ENCODE measurements at places on chromosomes 6 and 20.

DNA sequence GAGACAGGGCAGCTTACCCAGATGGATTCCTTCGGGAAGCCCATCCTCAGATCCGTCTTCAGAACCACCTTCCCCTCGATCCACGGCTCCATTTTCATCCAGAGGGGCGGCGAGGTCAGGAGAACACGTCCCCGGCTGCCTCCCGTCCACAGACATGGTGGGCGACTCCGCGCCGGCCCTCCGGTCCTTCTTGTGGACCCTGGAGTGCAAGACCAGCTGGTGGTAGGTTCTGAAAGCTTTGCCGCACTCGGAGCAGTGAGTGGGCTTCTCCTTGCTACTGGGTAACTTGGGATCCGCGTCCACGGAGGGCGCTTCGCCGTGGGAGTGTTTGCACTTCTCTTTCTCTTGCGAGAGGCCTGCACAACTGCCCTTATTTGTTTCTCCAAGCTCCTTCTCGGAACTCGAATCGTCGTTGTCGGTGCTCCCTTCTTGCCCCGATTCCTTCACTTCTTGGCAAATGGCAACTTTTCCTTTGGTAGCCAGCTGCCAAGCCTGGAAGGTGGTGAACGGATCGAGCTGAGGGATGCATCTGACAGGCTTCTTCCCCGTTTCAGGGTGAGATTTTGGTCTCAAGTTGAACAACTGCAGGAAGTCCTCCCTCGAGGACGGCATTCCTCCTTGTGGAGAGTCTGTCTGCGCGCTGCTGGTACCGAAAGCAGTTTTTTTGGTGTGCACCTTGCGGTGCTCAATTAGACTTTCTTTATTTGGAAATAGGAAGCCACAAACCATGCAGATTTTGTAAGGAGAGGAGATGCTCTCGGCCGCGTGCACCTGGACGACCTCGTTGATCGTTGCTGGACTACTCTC is 12.0 kb downstream of the ZNF217 start:
- DNase-seq: no peak

GRCh38 chr20:5821627-5822215 is 71.5 kb downstream of the SHLD1 start:
- DNase-seq: no peak

DNA sequence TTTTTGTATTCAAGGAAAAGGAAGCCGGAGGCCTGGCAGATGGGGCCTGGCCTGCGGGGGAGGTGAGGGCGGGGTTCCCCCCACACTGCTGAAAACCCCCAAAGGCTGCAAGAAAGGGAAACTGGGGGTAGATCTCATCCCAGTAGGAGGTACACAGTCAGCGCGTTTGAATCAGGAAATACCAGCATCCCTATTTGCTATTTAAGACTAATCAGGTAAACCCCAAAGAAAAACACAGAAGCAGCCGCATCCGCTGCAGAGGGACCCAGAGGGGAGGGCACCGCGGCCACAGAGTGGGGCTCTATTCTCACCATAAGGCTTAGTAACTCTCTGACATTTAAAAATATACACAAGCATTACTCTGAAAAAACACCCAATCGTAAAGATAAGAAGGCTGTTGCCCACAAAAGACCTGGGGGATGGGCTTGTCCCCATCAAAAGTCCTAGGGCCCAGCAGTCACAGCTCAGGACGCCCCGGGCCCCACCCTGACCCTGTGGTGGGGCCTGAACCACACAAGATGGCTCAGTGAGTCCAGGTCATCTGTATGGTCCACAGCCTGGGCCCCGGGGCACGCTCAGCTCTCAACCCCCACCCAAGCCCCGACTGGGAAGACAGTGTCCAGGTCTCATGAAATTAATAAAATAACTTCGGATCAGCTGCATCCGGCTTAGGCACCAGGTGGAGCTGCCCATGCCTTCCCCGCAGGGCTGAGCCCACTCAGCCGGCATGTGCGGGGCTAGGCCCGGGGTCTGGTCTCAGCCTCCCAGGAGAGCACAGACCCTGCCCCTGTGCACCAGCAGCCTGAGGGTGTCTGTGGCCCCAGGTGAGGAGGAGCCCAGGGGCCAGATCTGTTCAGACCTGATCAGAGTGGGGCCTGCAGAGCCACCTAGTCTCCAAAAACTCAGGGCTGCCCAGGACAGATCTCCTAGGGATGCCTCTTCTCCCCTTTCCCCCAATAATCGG is 31.0 kb downstream of the KCNQ2 start:
- DNase-seq: no peak

GRCh38 chr6:41376176-41376575 is 40.8 kb downstream of the NCR2 start:
- DNase-seq: no peak

DNA sequence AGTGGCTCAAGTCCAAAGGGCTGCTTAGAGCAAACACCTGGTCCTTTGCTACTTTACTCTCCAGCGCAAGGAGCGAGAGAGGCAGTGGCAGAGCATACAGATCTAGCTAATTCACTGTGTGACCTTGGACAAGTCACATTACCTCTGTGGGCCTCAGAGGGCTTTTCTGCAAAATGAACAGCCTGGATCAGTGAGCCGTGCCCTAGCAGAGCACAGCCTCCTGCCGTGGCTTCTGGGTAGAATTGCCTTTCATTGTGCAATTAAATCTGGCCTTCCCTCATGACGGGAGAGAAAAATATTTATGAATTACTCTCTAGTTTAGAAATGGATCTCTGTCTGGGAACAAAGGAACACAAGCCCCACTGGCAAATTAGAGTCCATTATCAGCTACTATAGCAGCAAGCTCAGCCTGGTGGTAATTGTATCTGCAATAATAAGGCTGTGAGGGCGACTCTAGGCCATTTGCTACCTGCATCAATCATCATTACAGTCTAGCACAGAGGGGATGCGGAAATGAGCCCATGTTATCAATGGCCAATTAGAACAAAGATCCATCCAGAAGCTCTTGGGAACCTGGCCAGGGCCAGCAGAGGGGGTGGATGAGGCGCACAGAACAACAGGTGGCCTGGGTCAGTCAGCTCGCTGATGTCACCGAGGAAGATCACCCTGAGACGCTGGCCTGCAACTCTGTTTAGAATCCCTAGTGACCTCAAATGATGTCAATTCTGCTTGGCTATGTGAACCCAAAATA is 114.2 kb upstream of the LY86 start:
- no peak for DNase-seq

GRCh38 chr6:104710543-104711335 is 149.0 kb downstream of the HACE1 start:
- no peak for DNase-seq

DNA sequence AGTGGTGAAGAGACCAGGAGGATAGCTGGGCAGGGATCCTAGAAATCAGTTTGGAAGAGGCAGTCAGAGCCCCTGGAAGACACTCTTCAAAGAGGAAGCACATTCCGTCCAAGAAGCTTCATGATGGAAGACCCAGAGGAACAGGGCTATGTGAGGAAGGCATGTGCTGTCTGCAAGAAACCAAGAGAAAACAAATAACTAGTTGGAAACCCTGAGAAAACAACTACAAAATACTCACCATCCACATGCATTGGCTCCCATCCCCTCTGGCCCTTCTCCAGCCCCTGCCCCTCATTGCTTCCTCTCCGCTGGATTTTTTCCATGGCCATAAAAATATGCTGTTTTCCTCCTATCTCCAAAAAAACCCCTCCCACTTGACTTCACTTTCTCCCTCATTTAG is 40.9 kb upstream of the SMOC2 start:
- no peak for DNase-seq

DNA sequence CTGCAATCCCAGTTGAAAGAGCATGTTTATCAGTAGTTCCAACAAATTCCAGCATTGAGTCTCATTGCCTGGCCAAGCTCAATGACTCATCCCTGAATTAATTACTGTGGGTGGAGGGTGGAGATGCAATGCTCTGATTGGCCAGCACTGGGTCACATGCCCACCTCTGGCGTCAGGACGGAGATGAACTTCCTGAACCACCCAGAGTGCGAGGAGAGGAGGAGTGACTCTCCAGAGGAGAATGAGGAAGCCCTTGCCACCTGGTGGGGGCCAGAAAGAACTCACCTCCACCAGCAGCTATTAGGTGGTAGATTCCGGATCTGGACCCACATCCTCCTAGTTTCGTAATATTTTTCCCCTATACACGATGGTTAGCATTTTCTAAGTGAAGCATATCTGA is 283.9 kb downstream of the TBC1D7 start:
- DNase-seq: no peak

DNA sequence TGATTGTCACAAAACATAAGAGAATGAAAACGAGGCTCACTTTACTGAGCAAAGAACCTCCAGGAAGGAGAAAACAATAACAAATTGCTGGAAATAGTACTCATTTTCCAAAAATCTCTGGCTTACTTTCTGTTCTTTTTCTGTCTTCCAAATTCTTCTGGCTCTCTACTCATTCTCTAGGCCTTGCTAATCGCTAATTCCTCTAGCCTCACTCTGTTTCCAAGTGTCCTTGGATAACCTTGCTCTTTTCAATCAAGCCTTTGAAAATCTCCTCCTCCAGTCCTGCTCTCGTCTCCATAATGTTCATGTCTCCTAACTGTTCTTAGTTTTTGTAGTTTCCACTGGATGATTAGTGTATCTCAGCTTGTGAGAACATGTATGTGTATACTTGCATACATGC is 96.2 kb upstream of the MAP7 start:
- no peak for DNase-seq

- DNase-seq: no peak
These were observed 1243.1 kb upstream of the ADGRB3 start for GRCh38 chr6:67391955-67392354.

- no peak for DNase-seq
These were observed 187.5 kb downstream of the PLCB4 start for GRCh38 chr20:9256393-9256792.

DNA sequence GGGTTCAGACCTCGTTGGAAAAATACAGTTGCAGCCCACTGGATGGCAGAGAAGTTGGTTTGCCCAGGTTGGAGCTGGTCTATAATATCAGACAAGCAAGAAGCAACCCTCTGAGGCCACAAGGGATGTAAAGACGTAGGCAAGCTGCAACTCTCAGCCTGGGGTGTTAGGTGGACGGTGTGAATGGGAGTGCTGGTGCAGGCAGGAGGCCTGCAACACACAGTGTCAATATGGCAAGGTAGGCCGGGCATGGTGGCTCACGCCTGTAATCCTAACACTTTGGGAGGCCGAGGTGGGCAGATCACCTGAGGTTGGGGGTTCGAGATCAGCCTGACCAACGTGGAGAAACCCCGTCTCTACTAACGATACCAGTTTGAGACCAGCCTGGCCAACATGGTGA is 10.5 kb downstream of the VPS16 start:
- no peak for DNase-seq

- DNase-seq: no peak
These were observed 12.4 kb upstream of the CCN6 start for GRCh38 chr6:112041535-112041934.

DNA sequence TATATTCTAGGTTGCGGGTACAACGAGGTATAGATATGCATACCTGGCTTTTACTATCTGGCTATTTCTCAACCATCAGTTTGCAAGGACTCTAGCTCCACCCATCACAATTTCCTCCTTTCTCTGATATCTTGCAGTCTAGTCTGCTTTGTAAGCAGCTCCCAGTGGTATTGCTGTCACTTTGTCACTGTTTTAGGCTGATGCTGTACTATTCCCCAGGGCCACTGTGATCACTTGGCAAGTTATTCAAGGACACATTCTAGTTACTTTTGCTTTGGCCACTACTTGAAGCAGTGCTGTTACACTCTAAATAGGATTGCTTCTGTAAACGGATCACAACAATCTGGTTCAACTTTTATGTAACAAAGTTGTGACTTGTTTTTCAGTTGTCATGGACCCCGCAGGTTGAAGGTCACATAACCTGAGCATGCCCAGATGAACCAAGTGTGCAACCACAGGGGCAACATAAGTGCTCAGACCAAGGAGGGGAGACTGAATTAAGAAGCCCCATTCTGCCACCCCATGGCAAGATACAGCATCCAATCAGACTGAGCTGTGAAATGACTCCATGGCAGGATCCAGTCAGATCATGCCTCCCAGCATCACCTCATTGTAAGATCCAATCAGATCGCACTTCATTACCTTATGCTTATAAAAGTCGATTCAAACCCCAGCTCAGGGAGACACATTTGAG is 588.4 kb upstream of the CITED2 start:
- DNase-seq: no peak

DNA sequence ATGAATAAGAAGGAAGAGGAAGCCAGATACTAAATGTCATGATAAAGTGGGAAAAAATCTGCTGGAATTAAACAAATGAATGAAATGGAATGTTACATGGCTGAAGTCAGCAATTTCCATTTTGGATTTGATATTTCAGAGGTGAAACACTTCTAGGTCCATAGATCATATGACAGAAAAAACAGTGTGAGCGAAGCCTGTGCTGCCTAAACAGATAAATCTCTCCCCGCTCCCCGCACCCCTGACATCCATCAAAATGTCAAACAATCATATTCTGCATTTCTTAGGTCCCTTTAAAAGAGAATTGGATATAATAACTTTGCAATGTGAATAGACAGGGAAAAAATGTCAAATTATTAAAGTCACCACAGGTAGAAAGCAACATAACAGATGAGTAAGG is 26.0 kb upstream of the TRDN start:
- DNase-seq: no peak

DNA sequence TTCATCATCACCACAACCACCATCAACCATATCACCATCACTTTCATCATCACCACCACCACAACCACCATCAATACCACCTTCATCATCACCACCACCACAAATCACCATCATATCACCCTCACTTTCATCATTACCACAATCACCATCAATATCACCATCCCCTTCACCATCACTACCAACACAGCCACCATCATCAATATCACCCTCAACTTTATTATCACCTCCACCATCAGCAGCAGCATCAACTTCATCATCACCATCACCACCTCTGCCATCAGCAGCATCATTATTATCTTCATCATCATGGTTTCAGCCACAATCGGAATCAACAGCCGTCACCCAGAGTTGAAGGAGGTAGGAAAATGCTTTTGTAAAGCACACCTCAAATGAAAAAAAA is 225.7 kb upstream of the SULF2 start:
- no peak for DNase-seq

GRCh38 chr20:12217382-12217781 is 299.7 kb downstream of the BTBD3 start:
- DNase-seq: no peak

GRCh38 chr6:45436544-45437438 is 59.1 kb upstream of the SUPT3H start:
- no peak for DNase-seq

DNA sequence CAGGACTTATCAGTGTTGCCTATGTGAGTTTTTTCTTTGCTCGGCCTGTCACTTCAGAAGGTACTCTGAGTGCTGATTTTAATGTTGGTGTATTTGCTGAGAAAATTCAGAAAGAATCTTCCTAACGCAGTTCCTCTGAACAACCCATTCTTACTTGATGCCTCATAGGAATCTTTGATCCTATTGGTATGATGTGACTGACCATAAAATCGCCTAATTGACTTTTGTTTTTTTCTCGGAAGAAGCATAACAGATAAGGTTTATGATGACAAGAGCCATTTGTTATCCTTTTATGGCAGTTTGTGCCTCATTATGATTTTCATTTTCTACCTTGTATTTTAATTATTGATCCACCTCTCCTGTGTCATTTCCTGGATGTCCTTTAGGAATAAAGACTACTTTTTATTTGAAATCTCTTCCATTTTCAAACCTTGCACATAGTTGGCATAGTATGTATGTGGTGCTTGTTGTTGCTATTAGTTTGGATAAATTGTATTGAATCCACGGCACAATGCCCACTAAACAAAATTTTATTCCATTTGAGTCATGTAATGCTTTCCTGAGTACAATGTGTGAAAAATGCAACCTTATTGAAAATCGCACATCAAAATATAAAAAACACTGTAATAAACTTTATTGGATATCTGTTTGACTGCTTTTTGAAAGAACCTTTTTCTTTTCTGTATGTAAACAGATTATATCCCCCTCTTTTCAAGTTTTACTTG is 37.3 kb downstream of the LRRC1 start:
- DNase-seq: no peak

Data from NCI-H2029 treated with DMSO at 0.1 percent for 48 hours (cell line).